ENCODE measurements at places on chromosomes 7 and 10.

GRCh38 chr10:35316218-35316967, 19.9 kb upstream of the CCNY start:
- DNase-seq, result no peak

- no peak for DNase-seq
Measured at GRCh38 chr7:106417273-106417902, 132.6 kb upstream of the NAMPT start.

- no peak for DNase-seq
Measured at GRCh38 chr7:129779602-129780256, 168.2 kb downstream of the NRF1 start.

DNA sequence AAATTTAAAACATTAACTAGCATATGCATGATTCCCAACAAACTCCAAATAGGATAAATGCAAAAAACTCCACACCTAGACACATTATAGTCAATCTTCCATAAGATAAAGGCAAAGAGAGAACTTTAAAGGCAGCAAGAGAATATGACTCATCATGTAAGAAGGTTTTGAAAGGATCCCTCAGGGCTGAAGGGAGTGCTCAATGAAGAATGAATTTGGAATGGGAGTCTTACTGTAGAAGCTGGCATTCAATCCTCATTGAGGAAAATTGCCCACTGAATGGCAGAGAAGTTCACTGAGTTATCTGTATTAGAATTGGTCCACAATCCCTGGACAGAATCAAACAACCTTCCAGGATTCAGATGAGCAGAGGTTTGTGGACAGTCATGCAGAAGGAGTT, 26.1 kb upstream of the ZNF365 start:
- DNase-seq, result no peak

DNA sequence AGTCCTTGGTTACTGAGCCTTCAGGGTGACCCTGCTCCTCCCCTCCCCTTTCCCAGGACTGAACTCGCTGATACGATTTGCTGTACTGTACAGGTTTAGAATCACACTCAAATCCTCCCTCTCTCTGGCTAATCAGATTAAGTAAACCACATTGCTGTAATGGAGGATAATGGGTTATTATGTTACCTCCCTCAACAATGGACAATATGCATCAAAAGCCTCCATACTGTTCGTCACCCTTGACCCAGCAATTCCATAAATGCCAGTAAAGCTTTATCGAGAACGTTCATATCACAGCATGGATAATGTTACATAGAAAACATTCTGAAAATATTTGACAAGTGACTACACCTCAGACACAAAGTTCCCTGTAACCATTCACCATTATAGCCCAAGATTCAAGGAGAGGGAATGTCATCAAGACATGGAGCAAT, 61.7 kb downstream of the FAM107B start:
- DNase-seq, result no peak

DNA sequence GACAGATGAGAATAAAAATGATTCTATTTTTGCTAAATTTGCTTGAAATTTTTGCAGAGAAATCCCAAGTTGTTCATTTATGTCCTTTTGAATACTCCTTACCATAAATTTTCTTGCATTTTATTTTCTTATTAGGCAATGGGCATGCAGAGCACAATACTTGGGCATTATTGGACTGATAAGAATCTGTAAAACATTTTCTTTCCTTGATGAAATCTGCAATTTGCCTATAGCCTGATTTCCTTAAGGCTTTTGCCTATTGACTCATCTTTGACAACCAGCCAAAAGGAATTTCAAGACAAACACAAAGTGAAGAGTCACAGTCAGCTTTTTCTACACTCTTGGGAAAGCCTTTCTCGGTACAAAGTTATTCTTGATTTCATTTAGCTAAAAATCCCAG, 30.5 kb upstream of the GNAT3 start:
- no peak for DNase-seq

- DNase-seq, result no peak
Measured at GRCh38 chr10:72728462-72728861, 36.5 kb downstream of the MCU start.

- no peak for DNase-seq
Measured at GRCh38 chr7:158445421-158446175, 142.0 kb downstream of the PTPRN2 start.

DNA sequence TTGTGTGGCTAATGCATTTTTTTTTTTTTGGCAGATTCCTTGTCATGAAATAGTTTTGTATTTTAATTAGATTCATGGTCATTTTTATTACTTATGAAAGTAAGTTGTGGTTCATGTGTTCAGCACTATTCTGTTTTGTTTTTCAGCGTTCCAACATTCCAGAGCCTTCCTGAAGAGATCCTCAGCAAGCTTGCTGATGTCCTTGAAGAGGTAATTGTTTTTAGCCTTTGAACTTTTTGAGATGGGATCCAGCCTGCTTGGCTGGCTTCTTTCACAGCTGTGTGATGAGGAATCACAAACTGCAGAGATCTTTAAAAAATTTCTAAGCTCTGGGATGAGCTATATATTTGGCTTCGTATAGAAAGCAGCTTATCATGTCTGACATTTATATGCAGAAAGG, 208.0 kb upstream of the CSTF2T start:
- no peak for DNase-seq

DNA sequence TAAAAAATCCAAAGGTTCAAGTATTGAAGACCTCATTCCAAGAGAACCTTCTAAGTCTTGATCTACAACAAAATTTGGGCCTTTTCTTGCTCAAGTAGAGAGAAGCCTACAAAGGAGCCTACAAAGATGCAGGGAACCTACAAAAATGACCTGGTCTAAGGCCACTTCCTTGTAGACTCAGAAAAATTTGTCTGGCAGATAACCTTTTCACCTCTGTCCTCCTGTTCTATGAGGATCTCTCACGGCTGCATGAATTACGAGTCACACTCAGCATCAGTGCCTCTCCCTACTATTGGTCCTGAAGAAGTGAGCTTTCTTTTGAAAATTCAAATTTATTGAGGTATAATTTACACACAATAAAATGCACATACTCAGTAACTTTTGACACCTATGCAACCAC, 29.3 kb downstream of the CCNJ start:
- DNase-seq, result no peak

- DNase-seq, result no peak
Measured at GRCh38 chr10:35959252-35959651, 317.2 kb upstream of the FZD8 start.

GRCh38 chr10:2020836-2021235, 283.5 kb upstream of the ADARB2 start:
- no peak for DNase-seq

- DNase-seq, result no peak
Measured at GRCh38 chr7:79412915-79413314, 40.6 kb downstream of the MAGI2 start.

- DNase-seq, result no peak
Measured at GRCh38 chr7:27917774-27918314, 177.9 kb downstream of the TAX1BP1 start.

DNA sequence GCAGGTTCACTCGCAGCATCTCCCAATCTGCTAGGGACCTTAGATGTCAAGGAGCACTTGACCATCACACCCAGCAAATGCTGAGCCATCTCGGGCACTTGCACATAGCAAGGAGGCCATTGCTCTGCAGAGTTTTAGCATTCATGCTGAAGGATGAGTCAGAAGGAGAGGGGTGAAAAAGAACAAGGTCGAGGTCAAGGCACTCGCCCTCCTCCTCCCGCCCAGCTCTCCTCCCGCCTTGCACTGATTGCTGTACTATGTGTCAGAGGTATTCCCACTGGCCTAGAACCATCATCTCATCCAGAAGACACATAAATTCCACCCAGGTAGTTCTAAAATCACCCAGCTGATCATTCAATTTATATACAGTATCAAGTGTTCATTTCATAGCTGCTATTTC, 255.1 kb upstream of the SP4 start:
- DNase-seq, result no peak

- DNase-seq, result no peak
Measured at GRCh38 chr10:130711072-130711471, 574.9 kb downstream of the GLRX3 start.

DNA sequence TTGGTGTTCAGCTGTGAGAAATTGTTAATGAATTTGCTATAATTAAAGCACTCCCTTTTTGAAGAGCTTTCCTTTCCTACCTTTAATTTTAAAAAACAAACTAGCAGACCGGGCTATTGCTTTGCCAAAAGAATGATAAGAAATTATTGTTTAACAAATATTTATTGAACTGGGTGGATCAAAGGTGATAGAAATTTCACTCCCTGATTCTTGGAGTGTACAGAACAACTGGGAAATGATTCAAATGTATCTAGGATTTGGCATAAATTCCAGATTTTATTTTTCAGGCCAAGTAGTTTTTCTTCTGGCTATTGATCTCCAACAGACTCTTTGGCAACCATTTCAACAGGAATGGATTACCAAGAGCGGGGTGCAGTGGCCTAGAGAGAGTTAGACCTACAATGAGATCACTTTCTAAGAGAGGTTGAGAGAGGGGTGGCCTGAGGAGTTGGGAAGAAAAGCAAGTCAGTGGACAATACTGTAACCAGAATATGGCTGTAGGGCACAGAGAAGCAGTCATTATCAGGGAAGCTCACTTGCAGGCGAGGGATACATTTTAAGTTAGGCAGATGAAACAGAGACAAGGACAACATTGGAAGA, 71.9 kb downstream of the PLXDC2 start:
- no peak for DNase-seq

DNA sequence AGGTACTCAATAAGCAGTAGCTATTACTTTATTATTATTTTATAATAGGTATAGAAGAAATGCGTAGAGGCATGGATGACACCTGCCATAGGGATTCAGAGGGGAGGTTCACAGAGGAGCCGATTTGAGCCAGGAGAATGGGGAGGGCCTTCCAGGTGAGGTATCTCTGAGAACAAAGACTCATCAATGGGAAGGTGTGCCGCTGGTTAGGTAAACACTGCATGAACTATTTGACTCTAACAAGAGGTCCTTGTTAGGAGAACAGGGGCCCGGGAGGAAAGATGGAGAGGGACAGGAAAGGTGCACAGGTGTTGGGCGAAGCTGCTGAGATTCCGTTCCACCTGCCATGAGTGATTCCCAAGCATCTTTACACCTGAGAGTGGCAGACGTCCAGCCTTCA, 41.8 kb upstream of the TMEM273 start:
- DNase-seq, result no peak

DNA sequence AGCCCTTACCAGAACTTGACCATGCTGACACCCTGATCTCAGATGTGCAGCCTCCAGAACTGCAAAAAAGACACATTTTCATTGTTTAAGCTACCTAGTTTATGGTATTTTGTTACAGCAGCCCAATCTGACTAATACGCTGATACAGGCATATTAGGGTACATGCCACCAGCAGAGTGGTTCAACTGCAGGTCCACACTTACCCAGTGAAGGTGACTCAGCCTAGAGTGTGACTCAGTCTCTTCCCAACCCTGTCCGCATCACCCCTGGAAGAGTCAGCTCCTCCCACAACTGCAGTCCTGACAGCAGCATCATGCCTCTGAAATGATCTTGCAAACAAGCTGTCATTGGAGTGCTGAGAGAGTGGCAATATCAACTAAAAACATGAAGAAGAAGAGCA, 30.8 kb upstream of the GOT1 start:
- no peak for DNase-seq

DNA sequence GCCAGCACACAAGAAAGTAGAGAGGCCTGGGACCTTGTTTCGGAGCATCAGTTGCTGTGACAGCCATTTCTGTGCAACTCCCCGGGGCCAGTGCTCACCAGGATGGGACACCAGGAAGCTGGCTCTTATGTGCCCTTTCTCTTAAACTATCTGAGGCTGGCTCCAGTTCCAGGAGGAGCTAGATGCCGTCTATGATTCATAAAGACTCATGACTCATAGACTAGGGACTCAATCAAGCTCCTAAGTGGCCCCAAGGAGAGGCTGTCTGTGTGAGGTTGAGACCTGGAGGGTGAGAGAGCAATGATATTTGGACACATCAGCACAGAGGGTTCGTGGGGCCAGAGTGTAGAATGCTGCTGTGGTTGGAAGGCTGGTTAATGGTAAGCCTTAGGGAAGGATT, 580.1 kb downstream of the CCSER2 start:
- DNase-seq, result no peak

DNA sequence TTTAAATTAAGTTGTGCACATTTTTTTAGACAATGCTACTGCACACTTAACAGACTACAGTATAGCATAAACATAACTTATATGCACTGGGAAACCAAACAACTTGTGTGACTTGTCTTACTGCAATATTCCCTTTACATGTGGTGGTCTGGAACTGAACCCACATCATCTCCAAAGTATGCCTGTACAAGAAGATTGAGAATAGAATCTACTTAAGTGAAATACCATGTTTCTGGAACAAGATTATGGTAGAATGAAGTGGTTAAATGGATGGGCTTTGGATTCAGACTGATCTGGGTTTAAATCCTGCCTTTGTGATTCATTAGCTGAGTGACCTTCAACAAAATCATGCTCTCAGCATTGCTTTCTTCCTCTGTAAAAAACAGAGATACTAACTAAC, 30.7 kb downstream of the CUL2 start:
- no peak for DNase-seq

DNA sequence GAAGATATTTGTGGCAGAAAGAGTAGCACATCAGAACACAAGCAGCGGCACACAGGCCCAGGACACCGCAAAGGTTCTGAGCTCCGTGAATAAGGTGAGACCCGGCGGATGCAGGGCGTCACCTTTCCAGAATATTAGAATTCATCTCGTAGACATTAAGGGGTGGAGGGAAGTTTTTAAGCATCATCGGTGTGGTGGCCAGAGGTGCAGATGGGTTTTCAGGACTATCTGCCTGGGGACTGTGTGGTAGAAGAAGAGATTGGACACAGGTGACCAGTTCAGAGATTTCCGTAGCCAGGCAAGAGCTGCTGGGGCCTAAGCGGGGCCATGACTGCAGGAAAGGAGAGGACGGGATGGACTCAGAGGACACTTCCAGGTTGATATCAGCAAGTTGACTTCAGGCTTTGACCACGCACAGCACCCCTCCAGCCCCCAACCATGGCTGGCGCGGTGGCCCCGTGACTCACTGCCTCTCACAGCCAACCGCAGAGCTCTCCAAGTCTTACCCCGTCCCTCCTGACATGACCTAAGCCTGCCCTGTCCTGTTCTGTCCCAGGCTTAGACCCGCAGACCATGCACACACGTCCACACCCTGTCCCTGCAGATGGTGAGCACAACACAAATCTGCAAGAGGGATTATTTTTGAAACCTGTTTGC, 97.2 kb downstream of the OAT start:
- no peak for DNase-seq

DNA sequence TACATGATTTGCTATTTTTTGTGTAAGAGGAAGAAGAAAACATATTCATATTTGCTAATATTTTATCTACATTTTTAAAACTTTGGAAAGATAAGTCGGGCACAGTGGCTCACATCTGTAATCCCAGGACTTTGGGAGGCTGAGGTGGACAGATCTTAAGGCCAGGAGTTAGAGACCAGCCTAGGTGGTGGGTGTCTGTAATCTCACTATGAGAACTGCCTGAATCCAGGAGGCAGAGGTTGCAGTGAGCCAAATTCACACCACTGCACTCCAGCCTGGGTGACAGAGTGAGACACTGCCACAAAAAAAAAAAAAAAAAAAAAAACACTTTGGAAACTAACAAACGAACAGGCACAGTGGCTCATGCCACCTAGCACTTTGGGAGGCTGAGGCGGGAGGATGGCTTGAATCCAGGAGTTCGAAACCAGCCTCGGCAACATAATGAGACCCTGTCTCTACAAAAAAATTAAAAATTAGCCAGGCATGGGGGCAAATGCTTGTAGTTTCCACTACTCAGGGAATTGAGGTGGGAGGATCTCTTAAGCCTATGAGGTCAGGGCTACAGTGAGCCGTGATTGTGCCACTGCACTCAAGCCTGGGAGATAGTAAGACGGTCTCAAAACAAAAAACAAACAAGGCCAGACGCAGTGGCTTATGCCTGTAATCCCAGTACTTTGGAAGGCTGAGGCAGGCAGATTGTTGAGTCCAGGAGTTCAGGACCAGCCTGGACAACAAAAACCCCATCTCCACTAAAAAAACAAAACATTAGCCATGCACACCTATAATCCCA, 25.6 kb downstream of the HERC4 start:
- DNase-seq, result no peak
